ENCODE measurements at places on chromosomes 5 and 9.

DNA sequence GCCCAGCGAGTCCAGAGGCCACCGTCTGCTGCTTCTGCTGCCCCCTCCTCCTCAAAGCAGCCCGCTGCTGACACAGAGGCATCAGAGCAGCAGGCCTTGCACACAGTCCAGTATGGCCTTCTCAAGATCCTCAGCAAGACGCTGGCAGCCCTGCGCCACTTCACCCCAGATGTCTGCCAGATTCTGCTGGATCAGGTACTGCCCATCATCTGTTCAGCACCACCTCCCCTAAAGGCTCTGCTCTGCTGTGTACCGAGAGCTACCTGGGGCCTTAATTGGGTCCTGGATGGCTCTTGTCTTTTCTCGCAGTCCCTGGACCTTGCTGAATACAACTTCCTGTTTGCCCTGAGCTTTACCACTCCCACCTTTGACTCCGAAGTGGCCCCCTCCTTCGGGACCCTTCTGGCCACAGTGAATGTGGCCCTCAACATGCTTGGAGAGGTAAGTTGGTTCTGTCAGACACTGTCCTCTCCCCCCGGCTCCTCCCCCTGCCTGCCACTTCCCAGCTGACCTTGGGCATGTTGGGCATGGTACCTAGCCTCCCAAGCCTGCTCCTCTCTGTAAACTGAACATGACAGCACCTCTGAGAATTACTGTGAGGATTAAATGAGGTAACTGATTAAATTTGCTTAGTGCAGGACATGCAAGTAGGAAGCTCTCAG lies 22.7 kb downstream of the SH3GLB2 start:
- DNase-seq = peak; percentile 60

DNA sequence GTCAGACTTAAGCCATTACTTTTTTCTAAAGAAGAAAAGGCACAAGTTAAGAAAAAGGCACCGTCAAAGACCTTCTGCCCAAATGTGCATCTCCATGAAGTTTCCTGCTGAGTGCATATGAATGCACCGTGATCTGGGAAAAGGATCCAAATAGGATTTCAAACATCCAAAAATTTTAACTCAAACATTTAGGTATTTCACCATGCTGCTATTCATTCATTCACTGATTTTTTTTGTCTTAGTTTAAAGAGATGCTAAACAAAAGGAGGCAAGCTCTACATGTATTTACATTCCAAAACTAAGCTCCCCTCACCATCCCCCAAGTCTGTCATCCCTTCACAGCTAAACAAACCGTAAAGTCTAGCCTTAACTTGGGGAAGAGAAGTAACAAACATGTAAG lies 291.9 kb downstream of the ARL15 start:
- no peak for DNase-seq

DNA sequence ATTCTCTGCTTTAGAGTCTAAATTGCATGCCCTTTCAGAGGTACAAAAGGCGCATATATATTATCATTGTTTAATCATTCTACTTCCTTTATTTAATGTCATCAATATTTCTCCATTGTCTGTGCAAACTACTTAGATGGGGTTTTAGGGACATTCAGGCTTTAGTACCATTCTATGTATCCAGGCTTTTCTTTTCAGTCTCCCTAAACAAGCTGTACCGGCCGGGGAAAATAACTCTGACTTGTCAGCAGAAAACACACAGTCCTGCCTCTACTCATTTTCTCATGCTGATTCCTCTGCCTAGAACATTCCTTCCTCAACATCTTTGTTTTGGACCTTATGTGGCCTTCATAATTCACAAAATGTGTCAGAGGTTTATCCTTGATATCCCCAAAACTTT lies 392.1 kb upstream of the DAB2 start:
- no peak for DNase-seq

DNA sequence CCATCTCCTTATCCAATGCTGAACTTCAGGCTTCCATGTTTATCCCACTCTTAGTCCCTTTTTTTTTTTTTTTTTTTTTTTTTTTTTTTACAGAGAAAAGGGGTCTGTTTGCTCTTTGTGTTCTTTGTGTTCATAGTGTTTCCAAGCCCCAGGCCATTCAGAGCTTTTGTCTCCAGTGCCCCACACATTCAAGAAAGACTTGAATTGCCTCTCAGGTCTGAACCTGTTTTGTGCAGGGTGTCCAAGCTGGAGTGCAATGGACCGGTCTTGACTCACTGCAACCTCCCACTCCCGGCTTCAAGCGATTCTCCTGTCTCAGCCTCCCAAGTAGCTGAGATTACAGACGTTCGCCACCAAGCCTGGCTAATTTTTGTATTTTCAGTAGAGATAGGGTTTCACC lies 191.2 kb downstream of the PALM2AKAP2 start:
- no peak for DNase-seq

GRCh38 chr9:107824556-107824955 lies 335.0 kb upstream of the KLF4 start:
- no peak for DNase-seq

GRCh38 chr9:113882636-113883164 lies 6.6 kb downstream of the ZNF618 start:
- no peak for DNase-seq

Measured in upper lobe of right lung (tissue), 1 donor.